ENCODE measurements at places on chromosomes 13 and 19.

- DNase-seq = no peak
Observed at GRCh38 chr13:110575322-110576069, 14.0 kb upstream of the RAB20 start.

DNA sequence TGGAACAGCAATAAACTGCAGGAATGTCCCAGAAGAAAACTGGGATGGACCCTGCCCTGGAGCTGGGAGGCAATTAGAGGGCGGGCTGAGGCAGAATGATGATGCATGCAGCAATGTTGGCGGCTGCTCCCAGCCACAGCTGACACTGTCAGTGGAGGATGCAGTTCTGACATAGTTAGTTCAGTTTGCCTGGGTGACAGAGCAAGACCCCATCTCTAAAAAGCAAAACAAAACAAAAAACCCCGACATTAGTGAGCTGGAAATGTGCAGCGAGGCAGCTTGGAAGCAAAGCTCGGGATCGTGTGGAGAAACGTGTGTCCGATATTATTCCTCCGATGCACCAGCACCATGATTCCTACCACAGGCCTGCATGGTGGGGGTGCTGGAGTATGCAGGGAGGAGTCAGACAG, 110.1 kb upstream of the UQCRFS1 start:
- no peak for DNase-seq

DNA sequence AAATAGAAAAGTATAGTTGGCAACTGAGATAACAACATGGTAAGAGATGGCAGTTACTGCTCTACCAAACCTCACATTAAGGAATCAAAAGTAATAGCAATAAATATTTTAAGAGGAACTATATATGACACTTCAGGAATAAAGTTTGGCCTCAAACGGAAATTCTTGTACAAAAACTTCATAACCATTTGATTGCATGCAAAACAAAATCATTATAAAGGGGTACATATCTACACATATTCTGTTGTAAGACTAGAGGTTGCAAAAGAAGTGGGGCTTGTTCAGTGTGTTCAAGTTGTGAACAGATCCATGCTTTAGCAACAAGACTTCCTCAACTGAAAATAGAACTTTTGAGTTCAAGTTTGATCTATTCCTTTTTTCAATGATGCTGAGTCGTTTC, 133.5 kb upstream of the MIR17HG start:
- no peak for DNase-seq

- no peak for DNase-seq
Observed at GRCh38 chr13:90205081-90205480, 1142.4 kb upstream of the MIR17HG start.

GRCh38 chr13:94157705-94158218, 321.7 kb downstream of the DCT start:
- no peak for DNase-seq

- DNase-seq = no peak
Observed at GRCh38 chr13:102781591-102781990, 8.0 kb upstream of the TEX30 start.

GRCh38 chr13:88592105-88592504, 920.9 kb downstream of the SLITRK5 start:
- no peak for DNase-seq

GRCh38 chr13:110290826-110291225, 16.1 kb downstream of the COL4A1 start:
- DNase-seq = no peak

GRCh38 chr13:20499986-20500385, 25.7 kb downstream of the CRYL1 start:
- DNase-seq = no peak

- peak; percentile 40 for DNase-seq
Observed at GRCh38 chr19:47351548-47351947, 2.4 kb downstream of the DHX34 start.

DNA sequence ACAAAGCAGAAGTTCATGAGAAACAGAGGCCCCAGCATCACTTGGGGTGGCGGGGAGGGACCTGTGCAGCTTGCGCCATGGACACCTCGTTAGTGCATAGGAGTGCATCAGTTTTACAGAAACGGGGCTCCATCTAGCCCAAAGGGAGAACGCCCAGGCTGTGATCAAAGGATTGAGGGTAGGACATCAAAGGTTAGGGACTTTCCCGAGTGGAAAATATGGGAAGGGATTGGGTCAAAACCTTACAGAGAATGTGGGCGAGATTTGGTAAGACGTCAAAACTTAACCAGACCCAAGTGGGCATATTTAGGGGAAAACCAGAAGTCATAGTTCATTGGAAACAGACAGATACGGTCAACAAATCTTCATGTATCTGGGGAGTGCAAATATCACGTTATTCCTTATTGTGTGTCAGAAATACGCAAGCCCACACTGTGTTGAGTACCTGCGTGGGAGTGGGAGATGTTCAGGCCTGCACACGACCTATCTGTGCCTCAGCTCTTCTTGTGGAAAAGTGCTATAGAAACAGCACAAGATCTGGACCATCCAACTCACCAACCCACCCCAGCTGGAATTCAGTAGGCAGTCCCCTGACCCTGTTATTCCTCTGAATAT, 9.4 kb upstream of the GRAMD1A start:
- no peak for DNase-seq

DNA sequence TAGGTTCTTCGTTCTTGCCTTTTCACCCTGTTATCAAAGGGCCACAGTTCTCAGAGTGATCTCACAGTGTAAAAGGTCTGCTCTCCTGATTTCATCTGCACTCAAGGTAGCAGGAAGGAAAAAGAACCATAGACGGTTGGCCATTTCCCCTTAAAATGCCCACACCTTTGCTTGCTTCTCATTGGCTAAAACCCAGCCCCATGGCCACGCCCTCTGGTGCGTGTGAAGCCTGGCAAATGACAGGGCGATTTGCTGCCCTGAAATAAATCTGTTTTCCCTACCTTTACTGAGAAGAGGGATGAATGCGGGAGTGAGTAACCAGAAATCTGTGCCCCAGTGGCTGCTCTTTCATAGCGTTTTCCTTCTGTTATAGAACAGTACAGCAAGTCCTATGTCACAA, 269.3 kb downstream of the POU4F1 start:
- DNase-seq = no peak

DNA sequence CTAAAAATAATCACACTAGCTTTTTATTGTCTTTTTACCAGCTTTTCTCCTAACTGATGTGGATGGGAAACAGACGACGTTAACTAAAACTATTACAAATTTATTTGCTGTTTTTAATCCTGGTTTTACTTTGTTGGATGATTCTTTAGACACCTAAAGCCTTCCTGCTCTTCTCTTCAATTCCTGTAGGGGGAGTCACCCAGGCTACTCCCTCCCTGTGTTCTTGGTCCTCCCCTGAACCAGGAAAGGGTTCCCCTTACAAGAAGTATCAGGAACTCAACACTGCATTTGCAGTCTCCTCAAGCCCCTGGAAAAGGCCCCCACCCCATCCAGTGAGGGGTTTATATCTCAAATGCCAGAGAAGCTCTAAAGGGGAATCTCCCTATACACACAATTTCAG, 206.1 kb downstream of the SUCLA2 start:
- no peak for DNase-seq

DNA sequence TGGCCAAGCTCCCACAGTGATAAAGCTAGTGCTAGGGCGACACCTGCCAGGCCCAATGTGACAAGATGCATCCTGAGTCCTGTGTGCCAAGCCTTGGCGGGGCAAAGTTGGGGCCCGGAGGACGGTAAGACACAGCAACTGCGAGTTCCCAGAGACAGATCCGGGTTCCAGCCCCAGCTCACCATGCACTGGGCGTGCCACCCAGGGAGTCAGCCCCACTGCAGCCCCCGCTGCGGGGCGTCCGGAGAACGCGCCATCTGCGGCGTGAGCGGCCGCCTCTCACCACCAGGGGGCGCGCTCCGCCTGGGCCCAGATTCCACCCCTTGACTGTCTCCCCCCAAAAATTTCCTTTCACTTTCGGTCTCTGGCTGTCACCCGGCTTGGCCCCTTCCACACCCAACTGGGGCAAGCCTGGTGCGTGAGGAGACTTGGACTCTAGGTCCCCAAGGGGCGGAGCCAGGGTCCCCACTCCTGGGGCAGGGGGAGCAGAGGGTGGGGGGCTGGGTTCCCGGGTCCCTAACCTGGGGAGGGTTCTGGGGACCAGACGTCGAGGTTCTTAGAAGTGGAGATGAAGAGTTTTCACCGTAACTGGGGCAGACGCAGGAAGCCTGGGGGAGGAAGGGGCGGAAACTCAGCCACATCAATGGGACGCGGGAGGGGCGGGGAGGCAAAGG, at the start of gene FLT3LG:
Gene FLT3LG, plus strand, starts transcription at position 348 of the 674 bp plus-strand sequence. CDS start 425 bp downstream, outside the sequence.
- peak; percentile 68 for DNase-seq

DNA sequence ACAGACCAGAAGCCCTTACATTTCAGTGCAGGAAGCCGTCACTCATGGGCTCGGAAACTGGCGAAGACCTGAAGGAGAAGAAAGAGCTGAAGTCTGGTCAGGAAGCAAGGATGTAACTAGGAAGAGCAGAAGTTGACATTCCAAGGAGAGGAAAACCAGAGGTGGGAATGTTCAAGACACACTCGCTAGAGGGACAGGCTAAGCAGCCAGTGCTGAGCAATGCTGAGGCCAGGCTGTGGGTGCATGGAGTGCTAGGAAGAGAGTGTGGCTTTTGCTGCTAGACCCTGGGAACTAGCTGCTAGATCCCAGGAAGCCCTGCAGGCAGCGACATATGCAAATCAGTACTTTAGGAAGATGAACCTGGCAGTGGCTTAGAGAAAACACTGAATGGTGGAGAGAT, 12.1 kb upstream of the URAD start:
- no peak for DNase-seq

- peak; percentile 91 for DNase-seq
Observed at GRCh38 chr19:58581227-58582141, 8.3 kb upstream of the MZF1 start.

GRCh38 chr19:18123819-18124218, 26.2 kb downstream of the MAST3 start:
- DNase-seq = no peak

- DNase-seq = no peak
Observed at GRCh38 chr19:3274942-3275582, 50.6 kb downstream of the CELF5 start.

- DNase-seq = no peak
Observed at GRCh38 chr13:79614250-79614918, 133.4 kb downstream of the NDFIP2 start.

DNA sequence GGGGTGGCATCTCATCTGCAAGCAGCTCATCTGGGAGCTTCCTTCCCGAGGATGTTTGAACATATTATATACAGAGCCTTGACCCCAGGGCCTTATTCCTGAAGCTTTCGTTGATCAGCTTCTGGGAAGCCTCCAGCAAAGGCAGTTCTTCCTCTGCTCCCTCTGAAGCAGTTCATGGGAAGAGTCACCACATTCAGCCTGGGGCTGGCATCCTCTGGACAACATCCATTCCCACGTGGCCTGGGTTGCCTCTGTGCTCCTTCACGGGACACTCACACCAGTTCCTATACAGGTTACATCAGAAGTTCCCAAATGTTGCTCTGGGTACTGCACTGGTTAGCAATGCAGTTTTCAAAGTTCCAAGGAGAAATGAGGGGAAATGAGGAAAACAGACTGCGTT, 29.6 kb downstream of the COL4A2 start:
- DNase-seq = no peak

GRCh38 chr13:102657630-102658029, 37.2 kb downstream of the METTL21C start:
- no peak for DNase-seq

DNA sequence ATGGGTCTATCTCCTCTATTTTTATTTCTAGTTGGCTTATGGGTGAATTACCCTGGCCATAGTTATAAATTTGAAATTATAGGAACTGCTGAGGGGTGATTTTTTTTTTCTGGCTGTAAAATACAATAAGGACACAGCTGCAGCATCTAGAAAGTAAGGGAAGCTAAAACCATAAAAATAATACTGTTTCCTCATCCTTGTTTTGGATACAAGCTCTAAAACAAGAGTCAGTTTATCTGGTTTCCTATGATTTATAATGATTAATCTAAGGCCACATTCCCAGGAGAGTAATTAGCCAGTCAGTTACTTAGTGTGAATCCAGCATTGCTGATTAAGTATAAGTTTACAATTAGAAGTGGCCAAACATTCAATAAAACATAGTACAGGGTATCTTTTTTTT, 219.1 kb upstream of the NBEA start:
- DNase-seq = no peak

DNA sequence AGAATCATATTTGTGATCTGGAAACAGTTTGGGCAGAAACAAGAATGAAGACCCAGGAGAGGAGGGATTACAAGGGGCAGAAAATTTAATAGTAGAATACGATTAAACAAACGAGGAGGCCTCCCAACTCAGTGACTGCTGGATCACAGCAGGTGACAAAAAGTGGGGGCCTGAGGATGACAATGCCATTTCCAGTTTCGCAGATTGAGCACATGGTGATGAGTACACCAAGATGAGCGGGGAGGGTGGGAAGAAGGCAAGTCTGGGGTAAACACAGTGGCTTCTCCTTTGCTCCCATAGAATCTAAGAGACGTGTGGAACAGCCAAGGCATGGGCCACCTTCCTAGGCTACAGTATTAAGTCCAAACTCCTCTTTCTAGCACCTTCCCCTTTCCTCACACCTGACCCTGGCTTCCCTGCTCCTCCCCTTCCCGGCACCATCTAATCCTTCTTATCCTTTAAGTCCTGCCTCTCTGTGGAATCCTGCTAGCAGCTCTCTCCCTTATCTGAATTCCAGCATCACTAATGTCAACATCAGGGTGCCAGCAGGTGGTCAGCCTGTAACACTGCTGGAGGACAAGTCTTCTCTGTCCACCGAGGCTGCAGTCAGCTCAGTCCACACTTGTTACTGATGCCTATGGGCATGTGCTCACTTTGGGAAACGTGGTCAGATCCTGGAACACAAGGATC, 13.5 kb downstream of the ATP7B start:
- DNase-seq = no peak

DNA sequence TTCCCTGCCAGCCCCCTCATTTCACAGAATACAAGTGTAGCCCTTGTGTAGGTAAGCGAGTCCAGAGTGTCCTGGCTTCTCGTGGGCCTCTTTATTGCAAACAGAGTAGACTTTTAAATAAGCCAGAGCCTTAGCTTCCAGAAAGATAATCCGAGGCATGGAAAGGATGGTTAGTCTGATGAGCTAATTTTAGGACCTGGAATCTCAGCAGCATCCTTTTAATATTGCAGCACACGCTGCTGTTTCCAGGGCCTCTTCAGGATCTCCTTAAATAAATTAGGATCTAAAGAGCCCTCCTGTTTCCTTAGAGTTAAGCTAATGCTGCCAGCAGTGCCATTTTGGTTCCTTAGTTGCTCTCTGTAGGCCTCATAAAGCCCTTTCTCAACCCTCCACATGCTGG, 99.2 kb downstream of the RFC3 start:
- DNase-seq = no peak

- DNase-seq = peak; percentile 86
Observed at GRCh38 chr19:12333162-12334159, at the start of gene ZNF563. Gene ZNF563 (minus strand): TSS chr19:12333633. CDS start chr19:12333482, 151 bp downstream.

- DNase-seq = no peak
Observed at GRCh38 chr19:6586726-6587092, 4.2 kb downstream of the CD70 start.

- DNase-seq = peak; percentile 22
Observed at GRCh38 chr19:31349160-31349881, at the start of gene TSHZ3. Gene TSHZ3 (minus strand): TSS chr19:31349436. CDS start chr19:31349219, 217 bp downstream.

GRCh38 chr19:12782174-12782423, 6.7 kb upstream of the HOOK2 start:
- peak; percentile 78 for DNase-seq
